ENCODE measurements at places on chromosomes 4 and X.
A peak's percentile ranks its signal among the peaks of the same experiment; 100 is the strongest.

- DNase-seq: no peak
Observed at GRCh38 chr4:2672700-2673099, 83.4 kb downstream of the TNIP2 start.

DNA sequence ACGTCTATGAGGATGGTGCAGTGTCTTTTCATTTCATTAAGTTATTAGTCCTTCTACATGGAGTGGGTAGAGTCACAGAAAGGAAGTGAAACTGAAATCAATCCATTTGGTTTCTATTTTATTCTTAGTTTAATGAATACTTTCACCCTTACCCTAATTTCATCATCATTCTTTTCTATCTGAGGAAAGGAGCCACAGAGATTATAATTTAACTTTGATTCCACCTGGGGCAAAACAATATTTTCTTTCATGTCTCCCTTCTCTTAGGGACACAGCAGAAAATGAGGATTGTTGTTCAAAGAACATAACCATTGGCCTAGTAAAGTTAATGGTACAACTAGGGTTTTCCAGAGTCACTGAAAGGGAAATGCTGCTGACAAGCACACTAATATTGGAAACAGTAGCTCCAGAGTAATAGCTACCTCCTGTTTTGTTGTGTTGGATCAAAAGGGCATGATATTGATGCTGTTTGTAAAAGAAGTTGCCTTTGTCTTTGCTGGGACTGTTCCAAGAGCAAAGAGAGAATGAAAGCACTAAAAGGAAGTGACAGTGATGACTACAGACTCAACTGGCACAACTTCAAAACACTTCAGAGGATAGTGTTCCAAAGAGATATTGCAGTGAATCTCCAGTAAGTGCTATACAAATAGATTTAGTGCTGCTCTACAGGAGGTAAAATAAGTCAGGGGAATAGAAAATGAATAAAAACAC is 247.1 kb upstream of the PITX2 start:
- no peak for DNase-seq

DNA sequence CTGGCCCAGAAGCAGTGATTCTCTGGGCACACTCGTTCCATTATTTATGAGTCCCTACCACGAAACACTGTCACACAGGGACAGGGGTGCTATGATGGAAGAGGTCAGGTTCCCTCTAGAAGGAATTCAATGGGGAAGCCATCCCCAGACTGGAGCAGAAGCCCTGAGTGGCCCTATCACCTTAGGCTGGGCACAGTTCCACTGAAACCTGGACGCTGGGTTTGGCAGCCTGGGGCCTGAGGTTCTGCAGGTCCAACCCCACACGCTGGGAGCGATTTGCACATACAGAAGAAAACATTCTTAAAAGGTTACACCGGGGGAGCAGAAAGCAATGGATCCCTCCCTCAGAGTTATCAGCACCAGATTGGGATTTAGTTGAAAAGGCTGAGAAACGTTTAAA is 63.3 kb downstream of the PHKA2 start:
- no peak for DNase-seq

GRCh38 chrX:149145845-149146285 is 359.2 kb downstream of the IDS start:
- DNase-seq: no peak

GRCh38 chr4:137583671-137584070 is 51.4 kb upstream of the PCDH18 start:
- DNase-seq: no peak

GRCh38 chr4:78166622-78167021 is 109.5 kb downstream of the FRAS1 start:
- no peak for DNase-seq

DNA sequence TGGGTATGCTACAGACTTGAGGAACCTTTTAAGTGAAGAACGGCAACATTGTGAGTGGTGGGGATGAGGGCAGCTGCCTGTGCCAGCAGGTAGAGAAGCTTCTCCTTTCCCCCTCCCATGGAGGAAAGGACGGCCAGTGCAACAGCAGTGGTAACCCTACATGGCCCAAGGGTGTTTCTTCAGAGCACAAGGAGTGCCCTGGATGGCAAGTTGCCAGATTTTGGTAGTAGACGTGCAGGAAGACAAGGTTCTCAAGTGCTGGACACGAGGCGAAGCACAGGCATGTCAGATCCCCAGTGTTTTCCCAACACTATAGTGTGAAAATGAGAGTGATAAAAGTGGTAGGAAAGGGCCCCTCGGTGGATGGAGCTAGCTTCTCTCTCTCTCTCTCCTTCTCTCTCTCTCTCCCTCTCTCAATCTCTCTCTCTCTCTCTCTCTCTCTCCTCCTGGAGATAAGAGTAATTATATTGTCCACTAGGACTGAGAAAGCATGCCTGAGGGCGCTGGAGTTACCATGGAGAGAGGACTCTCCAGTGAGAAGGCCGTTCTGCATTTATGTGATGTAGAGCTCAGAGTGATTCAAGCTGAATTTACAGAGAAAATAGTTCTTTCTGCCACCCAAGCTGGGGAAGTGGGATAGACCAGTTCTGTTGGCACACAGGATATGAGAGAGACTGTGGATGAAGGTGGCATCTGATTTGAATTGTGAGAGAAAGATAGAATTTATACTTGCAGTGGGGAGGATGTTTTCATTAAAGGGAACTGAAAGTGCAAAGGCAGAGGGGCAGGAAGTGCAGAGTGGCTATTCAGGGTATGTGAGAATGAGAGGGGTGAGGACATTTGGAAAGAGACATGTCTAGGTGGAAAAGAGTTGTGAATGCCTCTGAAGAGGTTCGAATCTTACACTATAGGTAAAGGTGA is 25.7 kb upstream of the TRPC3 start:
- DNase-seq: no peak

- no peak for DNase-seq
Observed at GRCh38 chr4:9877123-9877522, 95.7 kb downstream of the DRD5 start.

GRCh38 chr4:100582146-100582545 is 64.3 kb upstream of the EMCN start:
- no peak for DNase-seq

DNA sequence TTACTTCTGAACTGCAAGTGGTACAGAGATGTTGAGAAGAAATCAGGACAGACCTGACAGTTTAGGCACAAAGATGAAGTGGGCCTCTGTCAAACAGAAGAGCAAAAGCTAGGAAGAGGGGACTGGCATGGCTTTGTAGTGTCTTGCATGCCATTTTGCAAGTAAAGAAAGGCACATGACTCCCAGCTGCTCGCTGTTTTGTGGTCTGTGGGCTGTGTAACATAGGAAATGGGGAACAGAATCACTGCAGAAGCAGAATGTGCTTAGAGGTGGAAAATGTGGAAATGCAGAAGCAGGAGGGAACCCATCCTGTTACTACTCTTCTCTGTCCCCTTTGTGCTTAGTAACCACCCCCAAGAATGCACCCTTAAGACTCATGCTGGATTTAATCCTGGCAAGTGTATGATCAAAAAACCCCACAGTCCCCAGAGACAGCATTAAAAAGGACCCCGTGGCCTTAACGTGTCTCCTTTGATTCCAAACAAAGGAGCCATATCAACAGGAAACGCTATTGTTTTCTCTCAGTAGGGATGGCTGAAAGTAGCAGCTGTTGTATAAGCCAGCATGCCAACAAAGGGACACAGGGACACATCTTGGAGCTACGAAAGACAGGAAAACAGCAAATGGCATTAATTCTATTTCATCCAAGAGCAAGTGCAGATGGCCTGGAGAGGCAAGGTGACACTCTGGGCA is 177.6 kb upstream of the GLRA2 start:
- DNase-seq: no peak

DNA sequence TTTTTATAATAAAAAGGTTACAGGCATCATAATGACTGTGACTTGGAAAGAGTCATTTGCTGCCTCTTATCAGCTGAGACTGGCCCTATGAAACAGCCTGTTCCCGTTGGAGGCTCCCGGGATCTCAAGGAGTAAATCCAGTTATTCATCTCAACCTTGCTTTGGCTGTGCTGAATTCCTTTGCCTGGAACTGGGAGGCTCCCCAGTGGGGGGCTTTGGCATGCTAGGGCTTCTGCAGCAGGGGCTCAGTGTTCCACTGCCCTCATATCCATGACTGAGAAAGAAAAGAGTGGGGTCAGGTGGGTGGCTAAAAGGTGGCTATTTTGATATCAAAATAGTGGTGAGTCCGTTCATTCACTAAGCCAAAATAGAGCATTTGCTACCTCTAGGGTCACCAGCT is 71.2 kb downstream of the TRPC5 start:
- no peak for DNase-seq

- DNase-seq: peak; percentile 48
Observed at GRCh38 chr4:103204111-103204510, 6.0 kb upstream of the CENPE start.

GRCh38 chr4:76441881-76442280 is 6.9 kb downstream of the SHROOM3 start:
- DNase-seq: no peak

- DNase-seq: no peak
Observed at GRCh38 chr4:100841911-100842310, 324.1 kb upstream of the EMCN start.

DNA sequence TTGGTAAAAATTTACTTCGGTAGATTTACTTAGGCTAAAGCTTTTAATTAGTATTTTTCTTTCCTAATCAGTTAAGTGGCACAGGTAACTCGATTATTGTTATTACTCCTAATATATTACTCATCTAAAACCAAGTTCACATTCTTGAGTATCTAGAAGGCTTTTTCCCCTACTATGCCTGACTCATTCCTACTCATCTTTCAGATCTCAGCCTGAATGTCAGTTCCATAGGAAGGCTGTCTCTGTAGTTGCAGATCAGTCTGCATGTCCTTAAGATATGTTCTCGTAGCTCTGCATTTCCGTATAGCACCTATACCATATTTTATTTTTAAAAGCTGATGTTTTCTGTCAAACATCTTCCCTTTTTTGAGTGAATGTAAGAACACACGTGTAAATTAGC is 5.9 kb upstream of the FAM184B start:
- DNase-seq: no peak

GRCh38 chr4:71184195-71184781 is 154.5 kb upstream of the SLC4A4 start:
- peak; percentile 69 for DNase-seq

DNA sequence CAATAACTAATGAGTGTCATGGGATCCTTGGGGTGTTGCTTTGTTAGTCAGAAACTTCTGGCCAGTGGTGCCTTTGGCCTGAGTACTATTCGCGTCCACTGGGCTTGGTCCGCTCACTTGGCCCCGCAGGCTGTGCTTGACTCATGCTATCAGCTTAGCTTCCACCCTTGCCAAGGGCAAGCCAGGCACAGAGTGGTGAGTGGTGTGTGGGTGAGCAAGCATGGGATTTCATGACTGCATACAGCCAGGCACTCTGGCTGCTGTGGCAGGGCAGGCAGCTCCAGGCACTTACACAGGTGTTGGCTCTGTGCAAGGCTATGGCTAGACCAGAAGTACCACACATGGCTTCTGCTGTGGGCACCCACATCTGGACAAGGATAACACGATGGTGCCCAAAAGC is 1026.3 kb downstream of the PCDH19 start:
- DNase-seq: no peak

- peak; percentile 9 for DNase-seq
Observed at GRCh38 chr4:38782452-38783108, at the start of gene TLR10. Gene TLR10, minus strand, starts transcription at chr4:38782990. Its CDS starts 7,400 bp downstream, at chr4:38775590.

- no peak for DNase-seq
Observed at GRCh38 chr4:56655209-56655626, 25.9 kb downstream of the HOPX start.

- DNase-seq: no peak
Observed at GRCh38 chr4:18882468-18882867, 860.9 kb upstream of the LCORL start.

GRCh38 chr4:18342847-18343246 is 321.3 kb upstream of the LCORL start:
- DNase-seq: no peak

GRCh38 chr4:7596918-7597606 is 162.3 kb upstream of the PSAPL1 start:
- no peak for DNase-seq

GRCh38 chr4:138833974-138834373 is 181.6 kb upstream of the NOCT start:
- no peak for DNase-seq

DNA sequence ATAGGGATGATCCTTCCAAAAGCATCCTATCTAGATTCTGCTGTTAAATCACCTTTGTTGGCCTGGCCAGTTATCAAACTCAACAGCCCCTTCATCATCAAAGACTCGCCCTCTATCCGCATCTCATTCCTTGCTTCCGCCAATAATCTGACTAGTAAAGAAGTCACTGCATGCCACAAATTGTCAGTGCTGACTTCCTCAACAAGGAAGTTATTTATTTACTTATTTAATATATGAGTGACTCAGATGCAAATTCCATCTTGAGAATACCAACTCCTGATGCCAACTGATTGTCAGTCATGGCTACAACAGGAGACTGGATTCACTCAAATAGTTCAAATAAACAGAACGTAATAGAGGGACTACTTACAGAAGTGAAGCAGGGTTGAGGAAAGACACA is 283.8 kb downstream of the TRIML1 start:
- no peak for DNase-seq

DNA sequence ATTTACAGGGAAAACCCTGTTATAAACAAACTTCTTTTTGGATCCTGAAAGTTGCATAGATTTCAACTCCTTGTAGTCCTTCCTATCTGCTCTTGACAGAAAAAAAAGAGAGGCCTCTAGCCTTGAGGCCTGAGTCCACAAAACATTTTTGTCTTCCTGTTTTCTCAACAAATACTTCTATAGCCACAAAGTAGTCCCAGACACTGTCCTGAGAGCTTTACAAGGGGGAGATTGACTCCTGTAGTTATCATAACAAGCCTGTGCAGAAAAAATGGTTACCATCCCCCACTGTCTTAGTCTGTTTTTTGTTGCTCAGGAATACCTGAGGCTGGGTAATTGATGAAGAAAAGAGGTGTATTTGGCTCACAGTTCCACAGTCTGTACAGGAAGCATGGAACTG is 35.2 kb downstream of the PCDH7 start:
- DNase-seq: no peak

DNA sequence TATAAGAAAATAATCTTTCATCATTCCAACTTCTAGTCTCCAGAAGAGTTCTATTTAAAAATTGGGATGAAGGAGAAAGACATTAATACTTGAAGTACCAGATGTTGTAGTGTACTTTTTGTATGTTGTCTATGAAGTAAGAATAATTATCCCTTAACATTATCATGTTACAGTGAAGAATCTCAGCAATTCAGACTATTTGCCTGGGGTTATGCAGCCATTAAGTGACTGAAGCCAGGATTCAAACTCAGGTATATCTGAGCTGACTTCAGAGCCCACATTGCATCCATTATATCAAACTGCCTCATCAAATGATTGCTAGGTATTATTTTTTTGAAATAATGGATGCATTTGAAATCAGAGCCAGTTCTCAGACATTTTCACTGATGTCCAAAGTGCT is 76.1 kb upstream of the FHDC1 start:
- DNase-seq: no peak

- DNase-seq: no peak
Observed at GRCh38 chr4:89658701-89659024, 178.3 kb downstream of the SNCA start.

Data from T47D (cell line).